ENCODE measurements at places on chromosomes 12 and 14.

DNA sequence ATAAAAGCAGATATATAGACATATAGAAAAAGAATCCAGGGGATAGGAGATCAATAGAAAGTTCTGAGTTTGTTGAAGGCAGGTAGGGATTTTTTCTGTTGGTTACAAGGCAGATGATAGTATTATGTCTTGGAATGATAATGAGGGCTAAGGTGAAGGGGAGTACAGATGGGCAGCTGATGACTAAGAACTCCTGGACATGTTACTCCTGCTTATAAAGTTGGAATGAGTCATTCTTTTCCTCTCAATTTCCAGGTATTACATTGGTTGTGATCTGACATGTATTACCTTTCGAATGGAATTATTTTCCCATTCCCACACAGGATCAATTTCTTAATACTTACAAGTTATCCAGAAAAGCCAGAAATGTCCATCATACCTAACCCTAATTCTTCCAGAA is 545.2 kb upstream of the MGAT4C start:
- no peak for DNase-seq

DNA sequence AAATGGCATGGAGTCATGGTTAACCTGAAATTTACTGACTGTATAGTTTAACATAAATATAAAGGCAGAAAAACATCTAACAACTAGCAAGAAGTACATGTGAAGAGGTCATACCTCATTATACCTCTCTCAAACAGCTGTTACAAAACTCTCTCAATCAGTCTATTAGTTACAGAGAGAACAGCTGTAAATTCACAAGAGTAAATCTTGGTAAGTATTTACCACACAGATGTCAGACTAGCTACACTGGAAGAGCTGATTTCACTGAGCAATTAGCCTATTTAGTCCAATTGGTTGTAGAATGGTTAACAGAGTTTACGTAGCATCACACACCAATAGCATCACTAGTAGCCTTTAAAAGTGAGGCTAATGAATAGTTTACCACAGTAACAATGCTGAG is 463.4 kb upstream of the USP15 start:
- no peak for DNase-seq

GRCh38 chr14:50666772-50667683 is 1.1 kb downstream of the SAV1 start:
- DNase-seq, result peak; percentile 13

DNA sequence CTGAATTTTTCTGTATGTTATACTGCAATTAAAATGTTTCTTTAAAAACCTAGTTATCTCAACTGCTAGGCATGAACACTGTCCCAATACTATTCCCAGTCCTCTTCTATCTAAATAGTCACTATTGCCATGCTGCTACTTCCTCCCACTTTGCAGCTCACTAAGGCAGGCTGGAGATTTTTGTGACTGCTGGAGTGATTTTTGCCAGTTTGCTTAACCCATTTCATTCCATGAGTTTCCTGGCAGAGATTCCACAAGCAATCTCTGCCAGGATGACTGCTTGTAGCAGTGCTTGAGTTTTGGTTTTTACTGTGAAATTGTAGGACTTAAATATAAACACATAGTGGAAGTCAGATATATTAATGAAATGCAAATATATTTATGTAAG is 80.8 kb downstream of the BHLHE41 start:
- no peak for DNase-seq

- no peak for DNase-seq
Measured at GRCh38 chr12:1509413-1510052, 84.8 kb downstream of the FBXL14 start.

- DNase-seq, result no peak
Measured at GRCh38 chr12:106281804-106282203, 20.7 kb upstream of the TCP11L2 start.

DNA sequence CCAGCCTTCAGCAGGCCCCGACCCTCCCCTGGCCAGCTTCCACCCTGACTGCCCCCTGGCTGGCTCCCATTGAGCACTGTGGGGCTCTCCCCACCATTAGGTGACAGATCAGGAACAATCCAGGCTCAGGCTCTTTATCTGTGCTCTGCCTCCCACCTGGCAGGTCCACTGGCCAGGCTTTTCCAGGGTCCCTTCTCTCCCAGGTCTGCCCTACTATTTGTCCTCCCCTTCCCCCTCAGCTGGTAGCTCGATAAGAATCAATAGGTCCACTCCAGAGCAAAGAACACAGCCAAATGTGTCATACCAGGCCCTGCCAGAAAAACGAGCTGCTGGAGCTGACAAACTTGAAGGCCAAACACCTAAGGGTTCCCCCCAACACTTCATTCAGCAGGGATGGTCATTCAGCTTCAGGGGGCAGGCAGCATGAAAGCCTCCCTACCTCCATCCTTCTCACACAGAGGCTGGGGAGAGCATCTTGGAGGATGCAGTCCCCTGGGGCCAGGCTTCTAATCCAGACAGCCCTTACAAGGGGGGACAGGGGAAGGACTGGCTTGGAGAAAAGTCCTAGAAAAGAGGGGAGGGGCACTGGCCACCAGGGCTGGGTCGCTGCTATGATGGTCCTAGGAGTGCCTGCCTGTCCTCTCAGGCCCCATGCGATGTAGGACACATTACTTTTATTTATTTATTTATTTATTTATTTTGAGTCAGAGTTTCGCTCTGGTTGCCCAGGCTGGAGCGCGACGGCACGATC is 1.9 kb upstream of the KRT18 start:
- DNase-seq, result no peak

DNA sequence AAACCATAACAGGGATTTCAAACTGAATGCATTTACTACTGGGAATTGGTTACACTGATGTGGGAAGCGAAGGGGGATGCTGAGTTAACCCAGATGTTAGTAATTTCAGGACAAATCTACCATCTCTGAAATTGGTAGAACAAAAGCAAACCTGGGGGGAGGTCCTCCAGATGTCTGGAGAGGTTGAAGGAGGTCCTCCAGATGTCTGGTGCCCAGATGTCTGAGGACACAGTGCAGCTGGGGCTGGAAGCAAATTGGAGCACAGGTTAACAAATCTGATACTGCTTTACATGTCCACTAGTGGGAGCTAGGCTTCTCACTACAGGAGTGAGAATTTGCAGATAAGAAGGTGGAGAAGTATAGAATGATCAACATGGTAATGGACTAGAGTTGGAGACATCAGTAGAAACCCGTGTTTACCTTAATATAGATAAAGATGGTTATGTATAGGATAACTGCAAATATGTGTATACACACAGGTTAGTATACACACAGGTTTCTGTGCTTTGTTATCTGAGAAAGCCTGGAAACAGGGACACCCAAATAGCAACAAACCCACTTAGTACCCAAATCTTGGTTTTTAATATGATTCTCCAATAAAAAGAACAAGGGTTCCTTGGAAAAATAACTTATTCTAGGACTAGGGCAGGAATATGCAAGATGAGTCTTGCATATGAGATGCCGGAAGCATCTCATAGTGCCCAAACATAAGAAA is 162.5 kb downstream of the C12orf50 start:
- no peak for DNase-seq

GRCh38 chr12:66077542-66077941 is 53.0 kb downstream of the LLPH start:
- DNase-seq, result no peak

DNA sequence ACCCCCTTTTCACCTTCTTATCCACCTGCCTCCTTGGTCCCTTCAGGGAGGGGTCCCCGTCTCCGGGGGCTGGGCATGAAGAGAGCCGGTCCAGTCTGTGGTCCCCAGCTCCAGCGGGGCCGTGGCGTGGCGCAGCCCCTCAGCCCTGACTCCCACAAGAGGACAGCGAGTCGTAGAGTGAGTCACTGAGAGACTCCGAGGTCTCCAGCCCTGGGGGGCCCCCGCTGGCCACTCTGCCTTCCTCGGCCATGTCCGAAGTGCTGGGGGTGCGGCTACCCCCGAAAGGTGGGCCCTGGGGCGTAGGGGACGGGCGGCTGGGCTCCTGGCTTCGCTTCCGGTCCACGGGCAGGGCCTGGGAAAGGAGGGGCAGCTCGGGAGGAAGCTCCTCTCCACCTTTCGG is 36.5 kb downstream of the NCKAP5L start:
- no peak for DNase-seq

GRCh38 chr14:83184531-83184930 is 1650.9 kb upstream of the SEL1L start:
- DNase-seq, result no peak

GRCh38 chr14:57864659-57865058 is 1.2 kb downstream of the SLC35F4 start:
- no peak for DNase-seq

- DNase-seq, result no peak
Measured at GRCh38 chr12:57551637-57552305, 1.9 kb downstream of the KIF5A start.

DNA sequence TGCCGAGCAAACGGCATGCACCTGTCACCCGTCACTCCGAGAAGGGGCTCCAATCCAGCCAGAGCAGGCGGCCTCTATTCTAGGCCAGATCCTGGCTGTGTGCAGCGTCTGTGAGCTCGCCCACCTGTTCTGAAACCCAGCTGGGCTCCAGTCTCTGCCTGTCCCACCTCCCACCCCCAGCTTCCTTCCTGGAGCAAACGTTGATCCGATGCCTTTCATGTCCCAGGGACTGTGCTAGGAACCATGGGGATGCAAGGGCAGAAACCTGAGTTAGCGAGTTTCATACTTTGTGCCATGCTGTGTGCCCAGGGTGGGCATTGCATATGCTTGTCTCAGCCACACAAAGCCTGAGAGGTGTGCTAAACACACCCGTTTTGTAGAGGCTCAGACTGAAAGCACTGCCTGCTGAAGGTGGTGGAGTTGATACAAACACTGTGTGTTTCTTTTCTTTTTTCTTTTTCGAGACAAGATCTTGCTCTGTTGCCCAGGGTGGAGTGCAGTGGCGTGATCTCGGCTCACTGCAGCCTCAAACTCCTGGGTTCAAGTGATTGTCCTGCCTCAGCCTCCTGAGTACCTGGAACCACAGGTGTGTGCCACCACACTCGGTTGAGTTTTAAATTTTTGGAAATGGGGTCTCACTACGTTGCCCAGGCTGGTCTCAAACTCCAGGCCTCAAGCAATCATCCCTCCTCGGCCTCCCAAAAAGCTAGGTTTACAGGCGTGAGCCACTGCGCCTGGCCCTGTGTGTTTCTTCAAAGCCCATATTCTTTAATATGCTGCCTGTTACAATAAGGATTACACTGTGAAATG is 84.1 kb upstream of the MED13L start:
- no peak for DNase-seq

- no peak for DNase-seq
Measured at GRCh38 chr12:55687746-55688145, 20.0 kb downstream of the ITGA7 start.

- DNase-seq, result no peak
Measured at GRCh38 chr12:66239295-66239694, 50.3 kb downstream of the IRAK3 start.

DNA sequence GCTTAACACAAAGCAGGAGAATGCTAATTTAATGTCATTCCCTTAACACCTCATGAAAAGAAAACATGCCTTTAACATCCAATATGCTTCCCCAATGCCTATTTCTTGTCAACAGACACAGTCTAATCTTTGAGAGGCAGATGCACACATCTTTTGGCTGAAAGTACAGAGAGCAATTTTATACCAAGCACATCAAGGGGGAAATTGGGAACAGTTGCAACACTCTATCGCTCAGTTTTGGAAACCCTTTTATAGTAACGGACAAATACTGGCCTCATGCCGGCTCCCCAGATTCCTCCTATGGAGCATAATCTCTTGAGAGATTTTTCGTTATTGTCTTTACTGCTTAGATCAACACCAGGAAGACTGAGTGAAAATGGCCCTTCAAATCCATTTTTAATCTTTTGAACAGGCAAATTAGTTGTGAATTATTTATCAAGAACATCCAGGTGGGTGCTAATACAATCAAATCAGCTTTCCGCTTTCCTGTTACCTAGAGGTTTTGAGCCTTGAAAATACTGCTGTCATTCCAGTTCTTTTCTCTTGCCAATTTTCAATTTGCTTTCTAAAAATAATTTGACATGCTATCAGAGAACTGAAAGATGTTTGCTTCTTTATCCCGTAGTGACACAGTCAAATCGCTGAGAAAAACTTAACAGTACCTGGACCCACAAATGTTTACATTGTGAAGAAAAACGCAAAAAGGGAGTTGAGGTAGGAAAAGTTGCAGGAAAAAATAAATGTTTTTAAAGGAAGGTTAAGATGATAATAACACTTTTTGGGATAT is 60.7 kb upstream of the CAND1 start:
- DNase-seq, result no peak

DNA sequence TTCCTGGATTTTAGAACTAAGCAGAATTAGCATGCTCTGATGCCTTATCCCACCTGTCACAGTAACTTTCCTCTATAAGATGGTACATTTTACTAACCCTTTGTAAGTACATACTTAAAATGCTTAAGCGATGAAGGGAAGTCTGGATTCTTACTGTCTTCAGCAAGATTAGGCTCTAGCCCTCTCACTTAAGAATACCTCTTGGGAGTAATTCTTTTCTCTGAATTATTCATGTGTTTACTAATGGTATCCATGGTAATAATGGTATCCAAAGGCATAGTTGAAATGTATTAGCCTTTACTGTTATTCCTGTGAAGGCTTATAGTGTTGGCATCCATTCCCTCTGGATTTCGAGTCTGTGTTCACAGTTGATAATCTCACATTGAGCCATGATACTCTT is 176.9 kb downstream of the MON2 start:
- DNase-seq, result no peak

- no peak for DNase-seq
Measured at GRCh38 chr12:18332173-18332572, 70.9 kb downstream of the PIK3C2G start.

GRCh38 chr14:67957946-67958345 is 138.4 kb downstream of the RAD51B start:
- no peak for DNase-seq

DNA sequence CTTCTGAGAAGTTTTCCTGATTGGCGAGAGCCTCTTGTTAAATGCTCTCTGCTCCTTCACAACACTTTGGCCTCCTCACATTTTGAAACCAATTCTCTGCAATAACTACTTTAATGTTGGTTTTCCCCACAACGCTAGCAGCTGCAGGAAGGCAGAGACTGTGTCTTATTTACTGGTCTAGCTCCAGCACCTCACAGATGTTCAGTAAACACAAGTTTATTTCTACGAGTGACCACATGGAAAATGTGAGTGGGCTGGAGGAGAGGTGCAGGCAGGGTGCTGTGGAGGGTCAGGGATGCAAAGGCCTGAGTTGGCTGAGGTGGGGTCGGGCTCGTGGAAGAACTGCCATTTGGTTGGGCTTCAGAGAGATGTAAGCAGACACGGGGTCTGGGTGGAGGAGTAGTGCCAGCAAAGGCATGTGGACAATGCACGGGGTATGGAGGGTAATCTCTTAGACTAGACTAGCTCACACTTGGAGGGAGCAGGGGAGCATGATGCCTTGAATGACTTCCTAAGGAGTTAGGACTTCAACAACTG is 117.4 kb upstream of the RTL1 start:
- no peak for DNase-seq

- no peak for DNase-seq
Measured at GRCh38 chr14:81289516-81289915, 68.8 kb upstream of the GTF2A1 start.

DNA sequence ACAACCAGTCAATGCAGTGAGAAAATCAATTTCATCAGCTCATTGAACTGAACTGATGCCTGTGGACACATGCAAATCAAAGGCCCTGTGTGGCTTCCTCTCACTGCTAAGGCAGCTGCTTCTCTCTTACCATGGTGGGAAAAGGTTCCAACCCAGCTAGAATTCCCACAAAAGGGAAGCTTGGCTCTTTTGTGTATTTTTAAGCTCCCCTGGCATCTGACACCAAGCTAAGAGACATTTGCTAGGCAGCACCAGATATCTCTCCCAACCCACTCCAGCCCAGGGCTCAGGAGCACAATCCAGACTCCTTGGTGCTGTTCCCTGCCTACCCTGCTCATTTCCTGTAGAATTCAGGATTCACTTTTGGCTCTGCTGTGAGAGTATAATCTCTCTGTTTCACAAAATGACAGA is 129.6 kb downstream of the GXYLT1 start:
- no peak for DNase-seq
